ENCODE measurements at places on chromosomes 6 and 20. TPM values are rescaled to one million over a fixed set of nuclear protein-coding genes. Genes with fewer than 3 reads are reported as not detected.

DNA sequence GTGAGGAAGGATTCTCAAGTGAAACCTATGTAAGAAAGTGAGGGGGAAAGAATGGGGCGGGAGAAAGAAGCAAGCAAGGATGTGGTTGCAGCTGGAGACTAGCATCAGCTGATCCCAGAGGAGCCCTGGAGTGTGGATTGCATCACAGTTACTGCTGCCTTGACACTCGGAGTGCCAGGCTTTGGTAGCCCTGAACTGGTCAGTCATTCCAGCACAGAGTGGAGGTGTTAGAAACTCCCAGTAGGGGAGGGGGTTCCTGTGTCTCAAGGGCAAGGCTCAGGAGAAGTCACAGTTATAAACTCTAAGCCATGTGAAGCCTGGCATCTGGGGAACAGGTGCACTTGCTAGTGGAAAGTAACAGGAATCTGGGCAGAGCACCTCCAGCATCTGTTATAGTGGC lies 23.5 kb downstream of the SNAP25 start:
- DNase-seq = no peak

GRCh38 chr20:37713396-37713795 lies 19.6 kb downstream of the CTNNBL1 start:
- DNase-seq = no peak

GRCh38 chr20:50504231-50504823 lies 5.9 kb upstream of the PTPN1 start:
- no peak for DNase-seq

GRCh38 chr6:70599187-70599586 lies 32.5 kb downstream of the SDHAF4 start:
- no peak for DNase-seq

Gene GATA5
- total RNA-seq = 0.55 TPM

- no peak for DNase-seq
Observed at GRCh38 chr6:70389261-70389660, 24.0 kb upstream of the FAM135A start.

GRCh38 chr20:1685304-1686052 lies 27.9 kb upstream of the SIRPG start:
- no peak for DNase-seq

Gene NCOA3
- total RNA-seq = 10.1 TPM

DNA sequence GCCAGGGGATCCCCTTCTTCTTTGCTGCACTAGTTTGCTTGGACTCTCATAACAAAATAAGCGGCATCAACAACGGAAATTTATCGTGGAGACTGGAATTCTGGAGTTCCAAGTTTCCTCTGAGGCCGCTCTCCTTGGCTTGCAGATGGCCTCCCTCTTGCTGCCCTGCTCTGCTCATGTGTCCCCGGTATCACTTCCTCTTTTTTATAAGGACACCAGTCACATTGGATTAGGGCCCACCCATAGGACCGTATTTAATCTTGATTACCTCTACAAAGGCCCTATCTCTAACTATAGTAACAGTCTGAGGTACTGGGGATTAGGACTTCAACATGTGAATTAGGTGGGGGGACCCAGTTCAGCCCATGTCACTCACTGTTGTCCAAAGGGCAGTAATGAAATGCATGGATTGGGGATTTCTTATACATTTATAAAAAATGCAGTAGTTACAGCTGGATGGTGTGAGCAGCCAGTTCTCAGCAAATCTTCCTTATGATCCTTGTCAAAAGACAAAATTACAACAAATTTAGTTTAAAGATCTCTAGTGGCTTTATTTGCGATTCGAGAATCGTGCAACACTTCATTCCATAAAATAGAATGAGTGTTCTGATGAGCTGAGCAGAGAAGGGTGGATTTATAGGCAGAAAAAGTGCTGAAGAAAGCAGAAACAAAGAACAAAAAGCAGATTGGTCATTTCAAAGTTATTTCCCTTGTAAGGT lies 59.3 kb upstream of the AKAP12 start:
- no peak for DNase-seq

GRCh38 chr20:40750541-40751035 lies 61.6 kb upstream of the MAFB start:
- DNase-seq = no peak

Gene MRPS18A
- total RNA-seq = 77.3 TPM

DNA sequence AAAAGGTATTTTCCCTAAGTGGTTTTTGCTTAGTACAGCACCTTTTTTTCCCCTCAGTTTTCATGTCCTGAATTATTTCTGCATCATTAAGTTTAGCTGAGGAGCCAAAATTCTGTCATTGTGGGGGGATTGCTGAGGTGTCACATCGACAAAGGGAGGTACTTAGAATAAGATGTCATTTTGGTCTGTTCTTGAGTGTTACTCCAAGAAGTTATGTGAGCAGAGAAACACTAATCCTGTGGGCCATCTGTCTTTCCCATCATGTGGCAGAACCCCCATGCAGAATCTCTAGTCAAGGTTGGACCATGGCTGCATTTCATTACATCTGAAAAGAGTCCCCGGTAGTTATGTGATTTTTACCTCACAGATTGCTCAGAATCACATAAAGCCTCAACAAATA lies 167.8 kb upstream of the CENPW start:
- DNase-seq = no peak

DNA sequence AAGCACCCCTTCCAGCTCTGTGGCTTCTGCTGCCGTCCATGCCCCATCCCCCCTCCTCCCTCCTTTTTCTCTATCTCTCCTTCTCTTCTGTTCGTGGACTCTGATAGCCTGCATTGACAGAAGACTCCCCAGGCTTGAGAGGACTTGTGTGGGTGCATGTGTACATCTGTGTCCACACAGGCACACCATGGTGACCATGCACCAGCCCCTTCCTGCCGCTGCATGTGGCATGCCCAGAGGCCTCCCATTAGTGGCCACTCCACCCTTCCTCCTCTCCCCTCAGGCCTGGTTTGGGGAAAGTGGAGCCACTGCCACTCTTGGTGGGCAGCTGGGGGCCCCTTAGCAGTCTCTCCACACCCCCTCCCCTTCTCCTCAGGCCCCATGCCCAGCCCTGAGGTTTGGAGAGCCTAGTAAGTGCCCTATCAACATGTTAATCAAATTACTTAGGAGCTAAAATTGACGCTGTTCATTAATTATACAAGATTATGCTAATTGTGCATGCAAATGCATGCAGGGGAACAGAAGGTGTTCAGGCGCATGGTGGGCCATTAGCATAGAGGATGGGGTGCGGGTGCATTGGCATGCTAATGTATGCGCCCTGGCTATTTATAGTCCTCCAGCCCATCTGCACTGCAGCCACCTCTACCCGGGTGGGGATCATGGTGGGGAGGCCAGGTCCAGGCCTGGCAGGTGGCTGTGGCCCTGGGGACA lies 45.9 kb downstream of the EBF4 start:
- peak; percentile 67 for DNase-seq

- DNase-seq = peak; percentile 31
Observed at GRCh38 chr6:33168639-33169038, 23.6 kb downstream of the COL11A2 start.

DNA sequence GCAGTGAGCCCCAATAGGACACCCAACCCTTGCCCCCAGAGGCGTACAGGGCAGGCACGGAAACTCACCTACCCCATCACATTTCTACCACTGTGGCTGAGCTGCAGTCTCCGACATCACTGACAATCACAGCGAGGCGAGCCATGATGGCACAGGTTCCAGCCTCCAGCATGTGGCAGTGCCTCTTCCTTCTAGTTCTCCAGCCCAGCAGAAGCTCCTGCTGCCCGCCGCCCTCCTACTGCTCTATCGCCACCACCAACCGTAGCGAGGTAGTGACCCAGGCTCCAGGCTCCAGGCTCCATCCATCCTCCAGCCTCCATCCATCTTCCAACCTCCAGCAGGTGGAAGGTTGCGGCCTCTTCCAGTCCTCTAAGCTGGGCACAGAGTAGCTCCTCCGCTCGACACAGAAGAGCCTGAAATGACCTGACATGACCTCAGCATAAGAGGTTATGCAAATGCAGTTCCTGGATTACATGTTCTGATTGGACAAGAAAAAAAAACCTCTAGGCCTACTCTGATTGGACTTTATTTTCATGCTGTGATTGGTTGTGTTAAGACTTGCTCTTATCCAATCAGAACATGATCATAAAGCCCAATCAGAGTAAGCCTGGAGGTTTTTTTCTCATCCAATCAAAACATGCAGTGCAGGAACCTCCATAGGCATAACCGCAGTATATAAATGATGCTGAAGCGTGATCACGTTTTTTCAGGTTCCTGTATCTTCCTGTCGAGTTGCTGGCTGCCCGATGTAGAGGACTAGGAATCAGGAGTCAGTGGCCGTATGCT lies 438.9 kb upstream of the ZNF337 start:
- DNase-seq = no peak

Gene MYO6
- total RNA-seq = 10.6 TPM

DNA sequence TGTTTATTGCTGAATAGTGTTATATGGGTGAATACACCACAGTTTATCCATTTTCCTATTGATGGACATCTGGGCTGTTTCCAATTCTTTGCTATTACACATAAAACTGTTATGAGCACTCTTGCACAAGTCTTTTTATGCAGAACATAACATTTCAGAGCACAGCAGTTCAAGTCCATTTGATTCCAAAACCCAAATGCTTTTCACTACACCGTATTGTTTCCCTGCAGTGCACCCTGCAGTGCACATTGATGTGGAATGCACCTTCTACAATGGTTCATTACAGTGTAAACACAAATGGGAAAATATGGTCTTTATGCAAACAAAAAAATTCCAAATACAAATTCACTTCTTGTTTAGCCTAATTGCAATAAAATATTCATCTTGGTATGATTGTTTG lies 3.6 kb upstream of the SLC2A12 start:
- DNase-seq = no peak

All from H7 (cell line).